NCI-H2029 treated with DMSO at 0.1 percent for 48 hours (cell line): ENCODE measurements at places on chromosomes 16 and 17.

- DNase-seq: peak; percentile 77
Observed at GRCh38 chr16:66474750-66475199, 47.7 kb downstream of the BEAN1 start.

DNA sequence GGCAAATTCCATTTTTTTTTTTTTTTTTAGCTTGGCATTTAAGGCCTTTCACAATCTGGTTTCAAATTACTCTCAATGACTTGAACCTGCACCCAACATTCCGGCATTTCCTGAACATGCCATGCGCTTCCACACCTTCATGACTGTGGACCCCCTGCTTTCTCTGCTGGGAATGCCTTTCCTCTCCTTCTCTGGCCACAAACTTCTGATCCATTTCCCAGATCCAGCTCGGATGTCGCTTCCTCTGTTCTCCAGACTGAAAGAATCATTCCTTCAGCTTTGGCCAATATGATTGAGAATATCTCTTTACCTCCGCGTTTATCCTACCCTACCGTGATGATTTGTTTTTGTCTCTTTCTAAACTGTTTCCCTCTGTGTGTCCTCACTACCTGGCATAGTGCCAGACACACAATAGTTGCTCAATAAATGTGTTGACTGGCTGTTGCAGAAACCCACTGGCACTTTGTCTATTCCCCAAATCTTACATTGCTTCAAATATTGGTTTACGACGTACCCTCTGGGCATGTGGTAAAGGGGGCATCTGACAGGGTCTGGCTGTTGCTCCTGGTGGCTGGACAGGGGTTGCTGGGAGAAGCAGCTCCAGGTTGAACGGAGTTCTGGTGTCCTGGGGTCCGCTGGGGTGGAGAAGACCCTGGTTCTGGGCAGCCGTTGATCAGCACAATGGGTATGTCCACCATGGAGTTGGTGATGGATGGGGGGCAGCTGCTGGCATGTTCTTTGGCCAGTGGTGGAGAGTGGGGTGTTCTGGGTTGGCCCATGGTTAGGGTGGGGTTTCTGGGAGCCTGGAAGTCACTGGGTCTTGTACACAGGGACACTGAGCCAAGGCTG, 14.7 kb downstream of the TNS4 start:
- DNase-seq: no peak

- DNase-seq: no peak
Observed at GRCh38 chr17:48548523-48549280, 3.8 kb upstream of the HOXB2 start.

DNA sequence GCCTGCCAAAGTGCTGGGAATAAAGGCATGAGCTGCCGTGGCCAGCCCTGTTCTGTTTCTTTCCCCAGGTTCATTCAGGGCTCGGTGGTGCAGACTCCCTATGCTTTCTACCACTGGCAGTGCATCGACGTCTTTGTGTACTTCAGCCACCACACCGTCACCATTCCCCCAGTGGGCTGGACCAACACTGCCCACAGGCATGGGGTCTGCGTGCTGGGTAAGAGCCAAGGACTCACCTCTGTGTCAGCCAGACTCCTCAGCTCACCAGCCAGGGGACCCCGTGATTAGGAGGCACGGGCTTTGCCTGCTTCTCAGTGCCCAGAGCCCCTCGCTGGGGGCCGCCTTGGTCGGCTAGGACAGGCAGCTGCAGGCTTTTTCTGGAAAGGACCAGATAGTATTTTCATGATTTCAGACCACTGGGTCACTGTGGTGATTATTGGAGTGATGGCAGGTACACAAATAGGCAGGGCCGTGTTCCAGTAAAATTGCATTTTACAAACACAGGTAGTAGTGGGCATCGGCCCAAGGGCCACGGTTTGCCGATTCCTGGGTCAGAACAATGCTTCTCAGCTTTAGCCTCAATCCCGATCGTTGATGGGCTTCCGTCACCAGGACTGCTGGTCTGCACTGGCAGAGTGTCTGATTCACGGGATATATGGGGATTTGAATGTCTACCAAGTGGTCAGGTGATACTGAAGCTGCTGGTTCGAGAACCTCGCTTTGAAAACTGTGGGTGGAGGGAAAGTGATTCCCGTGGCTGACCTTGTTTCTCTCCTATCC, 5.0 kb downstream of the ENGASE start:
- no peak for DNase-seq

GRCh38 chr16:67271446-67271845, 7.9 kb upstream of the PLEKHG4 start:
- DNase-seq: no peak

DNA sequence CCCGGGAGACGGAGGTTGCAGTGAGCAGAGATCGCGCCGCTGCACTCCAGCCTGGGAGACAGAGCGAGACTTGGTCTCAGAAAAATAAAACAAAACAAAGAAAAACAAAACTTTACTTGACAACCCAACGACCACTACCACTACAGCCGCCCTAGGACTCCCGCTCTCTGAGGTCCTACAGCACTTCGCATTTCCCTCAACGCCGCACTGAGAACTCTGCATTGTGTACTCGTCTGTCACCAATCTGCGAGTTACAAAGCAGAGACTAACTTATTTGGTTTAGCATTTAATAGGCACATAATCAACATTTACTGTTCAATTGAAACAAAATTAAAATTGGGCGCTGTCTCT, 479 bp upstream of the ZNF207 start:
- peak; percentile 36 for DNase-seq

GRCh38 chr16:51713502-51713901, 562.4 kb upstream of the SALL1 start:
- DNase-seq: no peak

- DNase-seq: no peak
Observed at GRCh38 chr16:88118376-88118775, 167.1 kb downstream of the BANP start.

GRCh38 chr17:57410169-57410568, 153.8 kb downstream of the MSI2 start:
- DNase-seq: no peak

- DNase-seq: no peak
Observed at GRCh38 chr17:76481071-76481655, 13.8 kb downstream of the AANAT start.

- DNase-seq: no peak
Observed at GRCh38 chr16:73051226-73051625, 3.3 kb upstream of the ZFHX3 start.

DNA sequence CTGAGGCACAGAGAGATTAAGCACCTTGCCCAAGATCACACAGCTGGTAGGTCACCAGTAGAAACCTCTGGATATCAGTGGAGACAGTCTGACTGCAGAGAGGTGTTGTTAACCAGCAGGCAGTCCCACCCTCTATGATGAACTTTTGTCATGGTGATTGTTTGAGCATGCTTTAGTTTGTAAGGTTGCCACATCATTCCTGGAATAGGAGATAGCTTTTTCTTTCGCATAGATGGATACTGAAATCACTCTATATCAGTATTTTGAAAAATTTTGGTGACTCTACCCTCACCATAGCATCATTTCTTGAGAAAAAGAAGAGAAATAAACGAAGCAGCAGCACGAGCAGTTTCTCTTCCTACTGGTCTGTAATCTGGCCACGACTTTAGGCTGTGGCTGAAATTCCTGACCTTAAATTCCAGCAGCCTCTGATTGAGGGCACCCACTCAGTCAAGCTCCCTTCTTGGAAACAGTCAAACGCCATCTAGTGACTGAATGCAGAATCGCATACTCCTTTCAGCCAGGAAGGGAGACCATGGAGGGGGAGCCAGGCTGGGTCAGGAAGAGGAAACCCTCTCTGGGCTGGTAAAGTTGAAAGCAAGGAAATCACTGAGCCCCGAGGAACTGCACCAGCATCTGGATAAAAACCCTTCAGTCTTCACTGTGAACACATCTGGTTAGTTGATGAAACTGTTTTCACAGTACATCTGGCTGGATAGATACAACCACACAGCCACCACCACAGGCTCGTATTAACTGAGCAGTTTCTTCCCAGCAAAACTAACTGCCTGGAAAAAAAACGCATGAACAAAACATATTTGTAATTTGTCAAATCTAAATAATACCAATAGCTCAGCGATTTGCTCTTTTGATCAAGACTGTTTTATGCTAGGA, 108.5 kb upstream of the XYLT1 start:
- peak; percentile 21 for DNase-seq

DNA sequence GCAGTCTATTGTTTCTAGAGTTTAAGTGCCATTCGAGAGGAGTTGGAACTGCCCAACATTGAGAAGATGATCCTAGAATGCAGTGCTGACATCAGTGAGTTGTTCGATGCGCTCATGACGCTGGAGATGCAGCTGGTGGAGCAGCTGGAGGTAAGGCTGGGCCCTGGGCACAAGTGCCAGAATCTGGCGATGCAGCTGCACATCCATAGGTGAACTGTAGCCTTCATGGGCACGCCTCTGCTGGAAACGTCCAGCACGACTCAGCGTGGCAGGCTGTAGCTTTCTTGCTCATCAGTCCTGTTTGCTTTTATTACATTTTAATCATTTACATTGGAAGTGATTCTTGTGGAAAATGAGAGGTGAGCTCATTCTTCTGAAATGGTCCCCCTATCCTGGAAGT, 31.7 kb downstream of the DRC3 start:
- peak; percentile 67 for DNase-seq

- peak; percentile 69 for DNase-seq
Observed at GRCh38 chr16:75087375-75087979, 29.1 kb downstream of the LDHD start.

DNA sequence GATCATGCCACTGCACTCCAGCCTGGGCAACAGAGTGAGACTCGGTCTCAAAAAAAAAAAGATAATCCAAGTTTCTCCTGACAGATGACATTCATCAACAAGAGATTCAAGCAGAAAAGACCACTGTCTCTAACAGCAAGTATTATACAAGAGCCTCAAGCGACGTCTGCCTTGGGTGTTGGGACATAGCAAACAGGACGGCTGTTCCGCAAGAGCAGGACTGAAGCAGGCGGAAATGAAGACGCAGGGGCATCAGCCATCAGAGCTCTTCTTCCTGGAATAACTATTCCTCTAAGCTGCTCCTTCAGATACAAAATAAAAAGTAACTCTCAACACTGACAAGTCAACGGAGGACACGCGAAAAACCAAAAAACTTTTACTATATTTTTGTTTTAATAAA, 54.0 kb downstream of the ANKRD11 start:
- no peak for DNase-seq

GRCh38 chr16:6081320-6081976, 983.9 kb upstream of the EEF2KMT start:
- peak; percentile 44 for DNase-seq

GRCh38 chr17:74711058-74711824, 1.5 kb downstream of the CD300LF start:
- no peak for DNase-seq

- no peak for DNase-seq
Observed at GRCh38 chr17:3385869-3386816, at the start of gene OR3A2. OR3A2 (minus strand) TSS chr17:3386308.

DNA sequence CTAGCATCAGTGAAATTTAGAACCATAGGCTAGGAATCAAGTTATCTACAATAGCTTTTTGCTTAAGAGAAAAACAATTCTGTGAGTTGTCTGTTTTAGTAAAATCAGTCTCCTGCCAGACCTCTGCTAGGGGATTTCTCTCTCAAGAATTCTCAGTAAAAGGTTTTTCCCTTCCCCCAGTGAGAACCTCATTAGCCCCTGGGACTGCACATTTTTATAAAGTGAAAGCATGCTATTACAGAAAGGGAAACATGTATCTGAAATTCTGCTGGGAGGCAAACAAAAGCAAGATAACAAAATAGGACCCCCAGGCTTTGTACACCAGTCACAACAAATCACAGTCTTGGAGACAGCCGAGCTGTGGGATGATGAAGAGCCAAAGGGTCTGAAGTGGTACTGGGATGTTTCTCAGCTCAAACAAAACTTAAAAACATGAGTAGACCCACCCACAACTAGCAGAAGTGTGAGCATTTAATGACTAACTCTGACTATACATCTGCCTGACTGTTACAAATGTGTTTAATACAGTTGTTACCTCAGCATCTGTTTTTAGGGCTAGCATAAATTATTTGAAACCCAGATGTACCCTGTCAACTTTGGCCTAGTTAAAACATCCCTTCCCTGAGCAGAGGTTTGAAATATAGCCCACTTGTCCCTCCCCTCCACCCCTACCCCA, 20.0 kb upstream of the GLG1 start:
- no peak for DNase-seq

GRCh38 chr17:6557040-6557438, 684 bp upstream of the PITPNM3 start:
- no peak for DNase-seq

DNA sequence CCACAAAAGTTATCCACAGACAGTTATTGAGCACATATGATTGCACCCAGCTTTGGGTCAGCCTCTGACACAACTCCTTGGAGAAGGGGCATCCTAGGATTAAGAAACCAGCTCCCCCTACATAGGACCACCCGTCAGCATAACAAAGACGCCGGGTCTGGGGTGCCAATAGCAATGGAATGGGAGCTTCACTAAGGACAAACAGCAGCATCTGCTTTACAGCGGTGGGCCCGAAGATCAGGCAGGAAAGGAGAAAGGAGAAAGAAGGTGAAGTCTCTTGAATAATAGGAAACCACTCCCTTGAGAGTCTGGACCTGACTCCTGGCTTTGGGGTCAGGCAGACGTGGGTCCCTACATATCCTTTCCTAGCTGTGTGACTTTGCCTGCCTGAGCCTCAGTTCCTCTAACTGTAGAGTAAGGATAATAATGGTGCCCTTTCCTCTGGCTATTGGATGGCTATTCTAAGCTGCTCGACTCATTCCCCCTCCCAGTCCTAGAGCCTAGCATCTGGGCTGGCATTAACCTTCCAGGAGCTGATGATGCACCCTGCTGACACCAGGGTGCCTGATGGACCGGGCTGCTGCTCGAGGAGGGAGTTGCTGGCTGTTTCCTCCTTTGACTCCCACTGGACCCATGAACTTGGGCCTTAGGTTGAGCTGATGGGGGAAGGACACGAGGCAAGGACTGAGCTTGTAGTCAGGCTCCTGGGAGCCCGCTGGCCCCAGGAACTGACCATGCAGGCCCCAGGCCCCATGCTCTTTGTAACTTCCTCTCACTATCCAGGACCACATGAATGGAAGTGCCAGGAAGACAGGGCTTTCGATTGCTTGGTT, 94.2 kb downstream of the C16orf78 start:
- no peak for DNase-seq

- DNase-seq: no peak
Observed at GRCh38 chr16:50367777-50368409, 895 bp downstream of the BRD7 start.

DNA sequence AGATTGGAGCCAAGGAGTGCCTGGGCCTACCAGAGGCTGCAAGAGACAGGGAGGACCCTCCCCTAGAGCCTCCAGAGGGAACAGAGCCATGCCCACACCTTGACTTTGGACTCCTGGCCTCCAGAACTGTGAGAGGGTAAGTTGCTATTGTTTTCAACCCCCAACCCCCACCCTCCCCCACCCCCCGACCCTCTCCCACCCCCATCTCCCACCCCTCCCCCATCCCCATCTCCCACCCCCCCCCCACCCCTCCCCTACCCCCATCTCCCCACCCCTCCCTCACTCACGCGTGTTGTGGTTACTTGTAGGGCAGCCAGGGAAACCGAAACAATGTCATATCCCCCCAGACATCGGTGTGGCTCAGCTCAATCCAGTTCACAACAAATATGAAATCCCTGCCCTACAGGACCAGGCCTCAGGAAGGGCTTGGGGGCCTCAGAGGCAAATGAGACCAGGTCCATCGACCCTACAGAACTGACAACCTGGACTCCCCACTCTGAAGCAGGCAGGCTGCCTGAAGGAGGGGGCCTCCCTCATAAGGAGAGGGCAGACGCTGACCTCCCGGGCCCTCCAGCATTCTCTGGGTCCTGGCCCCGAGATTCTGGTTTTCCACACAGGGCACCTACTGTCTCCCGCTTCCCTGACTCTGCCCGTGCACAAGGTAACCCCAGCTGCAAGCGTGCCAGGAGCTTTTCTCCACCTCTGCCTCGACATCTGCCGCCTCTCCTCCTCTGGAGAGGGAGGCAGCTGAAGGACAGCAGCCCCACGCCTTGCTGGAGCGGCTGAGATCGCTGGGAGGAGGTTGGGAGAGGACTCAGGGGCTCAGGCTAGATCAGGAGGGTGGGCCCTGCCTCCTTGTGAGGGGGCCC, 3.0 kb upstream of the ZCCHC14 start:
- no peak for DNase-seq
